Thoracic aorta (tissue), 2 donors: ENCODE measurements at places on chromosomes 5 and 9. TPM values are rescaled to one million over a fixed set of nuclear protein-coding genes. Genes with fewer than 3 reads are reported as not detected.

CNOT8 gene
- 75.5 TPM for total RNA-seq

FBP1 gene
- total RNA-seq, result 6.6 TPM

PPP2R2B gene
- 29.8 TPM for total RNA-seq

CLIC3 gene
- total RNA-seq, result 1.4 TPM

NDUFA8 gene
- 14.6 TPM for total RNA-seq

DBH gene
- total RNA-seq, result not detected
